Sigmoid colon (tissue), 7 donors: ENCODE measurements at places on chromosomes 6 and 20. TPM values are rescaled to one million over a fixed set of nuclear protein-coding genes. Genes with fewer than 3 reads are reported as not detected.

DNA sequence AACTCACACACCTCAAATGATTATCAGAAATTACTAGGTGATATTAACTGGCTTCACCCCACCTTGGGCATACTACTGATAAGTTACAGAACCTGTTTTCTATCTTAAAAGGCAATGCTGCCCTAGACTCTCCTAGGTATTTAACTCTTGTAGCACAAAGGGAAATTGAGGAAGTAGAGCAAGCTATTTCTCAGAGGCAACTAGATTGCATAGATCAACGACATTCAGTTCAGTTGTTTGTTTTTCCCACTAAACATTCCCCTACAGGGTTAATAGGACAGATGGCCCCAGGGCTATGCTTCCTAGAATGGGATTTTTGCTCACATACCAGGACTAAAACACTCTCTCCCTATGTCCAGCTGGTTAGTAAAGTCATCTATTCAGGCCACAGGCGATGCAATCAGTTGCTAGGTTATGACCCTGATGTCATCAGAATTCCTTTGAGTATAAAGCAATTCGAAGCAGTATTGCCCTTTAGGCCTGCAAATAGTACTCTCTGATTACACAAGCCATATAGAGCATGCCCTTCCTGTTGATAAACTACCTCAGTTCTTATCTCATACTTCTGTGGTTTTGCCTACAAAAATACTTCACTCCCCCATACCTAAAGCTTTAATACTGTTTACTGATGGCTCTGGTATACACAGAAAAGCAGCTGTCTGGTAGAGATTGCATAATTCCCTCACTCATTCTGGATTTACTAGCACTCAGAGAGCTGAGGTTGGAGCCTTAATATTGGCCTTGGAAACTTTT lies 67.4 kb upstream of the ASCC3 start:
- H3K27ac ChIP-seq = no peak overlapping the region
- no peak overlapping the region for H3K4me3 ChIP-seq
- no peak for DNase-seq
- no peaks in the 10 kb centered on the region for H3K36me3 ChIP-seq
- H3K27me3 ChIP-seq = no peaks in the 10 kb centered on the region

- no peak for DNase-seq
- no peaks in the 10 kb centered on the region for H3K27me3 ChIP-seq
- H3K4me1 ChIP-seq = no peaks in the 10 kb centered on the region
- no peak overlapping the region for H3K4me3 ChIP-seq
- H3K36me3 ChIP-seq = no peaks in the 10 kb centered on the region
Measured at GRCh38 chr6:104789770-104790190, 69.9 kb downstream of the HACE1 start.

- no peak overlapping the region for H3K4me3 ChIP-seq
- H3K27me3 ChIP-seq = no peaks in the 10 kb centered on the region
- no peaks in the 10 kb centered on the region for H3K4me1 ChIP-seq
- no peak for DNase-seq
Measured at GRCh38 chr20:43723186-43723585, 3.6 kb downstream of the GTSF1L start.

GRCh38 chr6:33197431-33198048 lies 2.9 kb downstream of the RXRB start:
- no peak overlapping the region for H3K27ac ChIP-seq
- no peak overlapping the region for H3K4me3 ChIP-seq
- no peak for DNase-seq
- H3K36me3 ChIP-seq = peaks cover 49% of the 10 kb centered on the region
- no peaks in the 10 kb centered on the region for H3K27me3 ChIP-seq
- H3K4me1 ChIP-seq = peaks cover 40% of the 10 kb centered on the region

GRCh38 chr6:26025894-26026832 lies 61.1 kb upstream of the HFE start:
- no peaks in the 10 kb centered on the region for H3K36me3 ChIP-seq
- H3K27me3 ChIP-seq = no peaks in the 10 kb centered on the region
- H3K4me1 ChIP-seq = peaks cover 20% of the 10 kb centered on the region
- peak; percentile 99 for DNase-seq
- peak overlapping the region; percentile 53 for H3K4me3 ChIP-seq
- peak overlapping the region; percentile 90 for H3K27ac ChIP-seq

GRCh38 chr6:157642736-157643135 lies 180.3 kb upstream of the SNX9 start:
- DNase-seq = no peak
- no peaks in the 10 kb centered on the region for H3K36me3 ChIP-seq
- no peak overlapping the region for H3K27ac ChIP-seq
- no peaks in the 10 kb centered on the region for H3K4me1 ChIP-seq
- H3K4me3 ChIP-seq = no peak overlapping the region

The CTCFL gene
- not detected for total RNA-seq
